GM23248 (cell line): ENCODE measurements at places on chromosomes 11 and 22.

- DNase-seq, result no peak
Measured at GRCh38 chr11:134398644-134399292, 13.3 kb downstream of the B3GAT1 start.

DNA sequence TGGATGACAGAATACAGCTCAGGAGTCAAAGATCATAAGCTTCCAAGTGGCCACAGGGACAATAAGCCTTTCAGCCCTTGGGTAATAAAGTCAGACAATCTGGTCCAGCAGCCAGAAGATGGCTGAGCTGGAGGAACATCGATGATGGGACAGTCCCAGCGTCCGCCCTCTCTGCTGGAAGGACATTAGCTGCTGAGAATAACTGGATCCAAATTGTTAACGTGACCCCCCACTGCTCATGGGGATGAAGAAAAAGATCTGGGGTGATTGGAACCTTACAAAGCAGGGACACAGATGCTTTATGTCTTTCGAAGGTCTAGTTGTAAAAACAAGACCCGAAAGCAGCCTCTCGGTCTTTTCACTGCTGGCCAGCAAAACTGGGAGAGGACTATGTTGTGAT lies 71.0 kb downstream of the IGLL5 start:
- no peak for DNase-seq

GRCh38 chr11:113363406-113363805 lies 24.2 kb upstream of the ANKK1 start:
- DNase-seq, result no peak

GRCh38 chr11:8408151-8408941 lies 144.7 kb upstream of the LMO1 start:
- DNase-seq, result no peak

DNA sequence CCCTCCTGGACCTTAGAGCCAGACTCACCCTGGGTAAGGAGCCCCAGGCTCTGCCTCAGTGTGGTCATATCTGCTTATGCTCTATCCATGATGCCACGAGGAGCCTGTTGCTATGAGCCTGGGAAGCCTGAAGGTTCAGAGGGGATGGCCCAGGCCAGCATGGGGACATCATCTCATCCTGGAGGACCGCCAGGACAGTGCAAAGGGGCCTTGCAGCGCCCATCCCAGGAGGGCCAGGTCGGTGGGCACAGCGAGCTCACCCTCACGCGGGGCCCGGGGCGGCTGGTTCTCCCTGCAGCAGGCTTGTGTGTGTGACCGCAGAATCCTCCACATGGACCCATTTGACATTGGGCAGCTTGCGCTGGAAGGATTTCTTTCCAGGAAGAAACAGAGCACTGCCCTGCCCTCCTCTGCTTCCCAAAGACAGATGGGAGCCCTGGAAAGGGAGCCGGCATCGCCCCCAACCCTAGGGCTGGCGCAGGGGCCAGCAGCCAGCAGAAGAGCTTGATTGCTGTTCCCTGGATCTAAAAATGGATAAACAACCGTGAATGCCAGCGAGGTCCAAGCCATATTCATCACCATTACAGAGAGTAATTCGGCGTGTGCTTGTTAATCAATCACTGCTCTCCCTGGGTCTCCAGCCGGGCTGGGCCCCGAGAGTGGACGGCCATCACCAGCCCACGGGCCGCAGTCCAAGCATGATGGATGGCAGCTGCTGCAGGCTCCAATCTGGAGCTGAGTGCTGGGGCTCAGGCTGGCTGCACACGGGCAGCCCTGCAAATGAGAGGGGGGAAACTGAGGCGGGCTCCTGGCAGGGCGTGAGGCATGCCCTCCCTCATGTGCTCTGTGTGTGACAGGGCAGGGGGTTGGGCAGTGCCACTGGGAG lies 739.7 kb downstream of the BRD1 start:
- no peak for DNase-seq

GRCh38 chr11:104624021-104624420 lies 274.2 kb downstream of the CASP12 start:
- DNase-seq, result no peak

DNA sequence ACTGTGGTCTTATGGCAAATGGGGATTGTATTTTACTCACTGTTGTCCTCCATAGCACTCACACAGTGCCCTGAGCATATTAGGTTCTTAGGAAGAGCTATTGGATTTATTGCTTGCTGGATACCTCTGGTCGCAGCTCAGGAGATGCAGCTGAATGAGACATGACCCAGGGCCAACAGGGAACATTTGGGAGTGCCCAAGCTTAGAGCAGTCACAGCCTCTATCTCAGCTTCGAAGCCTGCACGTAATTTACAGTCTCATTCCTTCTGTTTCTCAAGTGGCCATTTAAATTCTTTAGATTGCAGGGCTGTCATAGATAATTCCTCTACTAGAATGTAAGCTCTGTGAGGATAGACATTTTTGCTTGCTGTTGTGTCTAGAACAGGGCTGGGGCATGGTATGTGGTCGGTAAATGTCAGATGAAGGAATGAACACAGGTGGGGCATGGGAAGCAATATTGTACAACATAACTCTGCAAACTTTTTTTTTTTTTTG lies 192.8 kb downstream of the GRIK4 start:
- DNase-seq, result no peak

DNA sequence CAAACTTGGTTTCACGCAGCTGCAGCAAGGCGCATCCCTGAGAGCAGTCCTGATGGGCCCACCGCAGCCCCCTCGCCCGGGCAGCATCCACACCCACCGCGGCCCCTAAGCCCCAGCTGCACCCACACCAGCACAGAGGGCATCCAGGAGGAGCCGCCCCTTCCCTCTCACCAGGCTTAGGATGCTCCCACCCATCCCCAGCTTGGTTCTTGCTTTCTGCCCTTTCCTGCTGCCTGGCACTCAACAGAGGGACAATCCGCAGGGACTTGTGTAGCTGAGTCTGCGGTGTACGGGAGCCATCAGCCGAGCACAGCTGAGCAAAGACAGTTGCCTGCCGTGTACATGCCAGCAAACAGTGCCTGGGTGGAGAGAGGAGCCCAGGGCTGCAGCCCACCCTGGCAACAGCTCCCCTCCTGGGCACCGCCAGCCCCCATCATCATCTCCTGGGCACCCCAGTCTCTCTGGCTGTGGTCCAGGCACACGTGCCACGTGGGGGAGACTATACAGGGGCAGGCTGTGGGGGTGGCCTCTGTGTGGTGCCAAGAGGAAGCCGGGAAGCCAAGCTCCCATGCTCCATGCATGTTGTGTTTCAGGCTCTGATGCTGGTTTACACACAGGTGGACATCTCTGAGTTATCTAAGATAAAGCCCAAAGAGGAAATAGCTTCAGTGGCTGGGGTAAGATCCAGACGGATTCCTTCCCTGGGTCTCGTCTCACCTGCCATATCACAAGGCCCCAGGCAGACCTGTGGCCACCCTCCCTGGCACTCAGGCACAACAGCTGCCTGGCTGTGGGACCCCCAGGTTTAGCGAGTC lies 36.0 kb upstream of the GNB1L start:
- no peak for DNase-seq

DNA sequence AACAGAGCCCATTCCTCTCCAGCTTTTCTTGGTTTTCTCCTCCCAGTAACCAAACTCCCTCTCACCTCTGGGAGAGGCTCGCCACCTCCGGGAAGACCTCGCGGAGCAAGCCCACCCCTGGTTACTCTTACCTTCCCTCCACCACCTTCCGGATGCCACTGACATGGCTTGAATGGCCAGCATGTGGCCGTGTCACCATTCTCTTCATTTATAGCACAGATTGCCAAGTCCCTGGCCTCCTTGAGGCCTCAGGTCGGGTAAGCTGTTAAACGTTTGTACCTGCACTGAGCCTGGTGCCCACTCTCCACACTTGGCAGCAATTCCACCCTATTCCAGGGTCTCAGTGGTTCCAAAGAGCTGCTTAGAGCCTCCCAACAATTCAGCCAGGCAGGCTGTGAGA lies 8.0 kb upstream of the FXYD2 start:
- DNase-seq, result no peak
